ENCODE measurements at places on chromosomes 12 and 14.
A peak's percentile ranks its signal among the peaks of the same experiment; 100 is the strongest.

GRCh38 chr14:66495218-66496098, 9.3 kb downstream of the CCDC196 start:
- DNase-seq = peak; percentile 65

DNA sequence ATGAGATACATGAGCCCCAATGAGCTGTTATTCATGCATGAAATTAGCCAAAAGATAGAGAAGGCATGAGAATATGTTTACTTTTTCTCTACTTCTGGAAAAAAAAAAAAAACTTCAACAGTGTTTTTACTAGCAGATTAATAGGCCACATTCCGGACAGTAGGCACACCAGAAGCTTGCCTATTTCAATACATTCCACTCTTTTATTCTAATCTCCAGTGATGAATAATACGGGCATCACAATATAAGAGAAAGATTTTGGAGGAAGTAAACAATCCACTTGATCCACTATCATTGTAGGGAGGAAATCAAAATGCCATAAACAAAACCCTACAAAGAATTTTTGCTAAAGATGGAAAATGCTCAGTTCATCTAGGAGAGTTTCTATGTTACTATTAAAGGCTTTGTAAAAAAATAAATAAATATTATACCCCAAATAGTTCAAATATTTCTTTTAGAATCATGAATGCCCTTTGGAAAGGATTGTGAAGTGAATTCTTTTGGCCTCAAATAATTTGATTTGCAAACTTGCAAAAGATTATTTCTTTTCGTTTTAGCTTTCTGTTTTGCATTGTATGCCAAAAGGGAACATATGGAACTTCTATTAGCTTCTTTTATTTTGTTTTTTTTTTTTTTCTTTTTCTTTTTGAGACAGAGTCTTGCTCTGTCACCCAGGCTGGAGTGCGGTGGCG, 232.6 kb downstream of the EPS8 start:
- DNase-seq = no peak

- peak; percentile 54 for DNase-seq
Measured at GRCh38 chr12:112937741-112938719, at the start of gene OAS3. TSS of gene OAS3 (plus strand) at chr12:112938474. CDS start at chr12:112938531, 57 bp downstream.

DNA sequence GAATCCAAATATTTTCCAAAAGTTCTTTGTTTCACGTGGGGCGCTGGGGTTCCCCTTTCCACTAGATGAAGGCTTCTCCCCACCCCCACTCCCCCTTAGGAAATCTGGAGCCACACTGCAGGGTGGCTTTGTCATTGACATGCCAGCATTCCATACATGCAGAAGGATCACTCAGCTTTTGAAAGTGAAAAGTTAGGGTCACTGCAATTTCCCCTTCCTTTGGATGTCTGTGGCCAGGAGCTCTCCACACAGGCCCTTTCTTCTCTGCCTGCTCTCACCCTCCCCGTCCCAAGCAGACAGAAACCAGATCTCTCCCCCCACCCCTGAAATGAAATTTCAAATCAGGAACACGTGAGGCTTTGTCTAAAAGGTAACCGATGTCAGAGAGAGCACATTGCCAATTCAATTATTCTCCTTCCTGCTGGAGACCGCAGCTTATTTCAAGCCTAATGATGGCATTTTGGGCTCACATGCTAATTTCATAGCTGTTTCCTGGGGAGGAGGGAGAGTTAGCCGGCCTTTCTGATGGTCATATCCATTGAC, 153.9 kb upstream of the RFLNA start:
- DNase-seq = no peak

DNA sequence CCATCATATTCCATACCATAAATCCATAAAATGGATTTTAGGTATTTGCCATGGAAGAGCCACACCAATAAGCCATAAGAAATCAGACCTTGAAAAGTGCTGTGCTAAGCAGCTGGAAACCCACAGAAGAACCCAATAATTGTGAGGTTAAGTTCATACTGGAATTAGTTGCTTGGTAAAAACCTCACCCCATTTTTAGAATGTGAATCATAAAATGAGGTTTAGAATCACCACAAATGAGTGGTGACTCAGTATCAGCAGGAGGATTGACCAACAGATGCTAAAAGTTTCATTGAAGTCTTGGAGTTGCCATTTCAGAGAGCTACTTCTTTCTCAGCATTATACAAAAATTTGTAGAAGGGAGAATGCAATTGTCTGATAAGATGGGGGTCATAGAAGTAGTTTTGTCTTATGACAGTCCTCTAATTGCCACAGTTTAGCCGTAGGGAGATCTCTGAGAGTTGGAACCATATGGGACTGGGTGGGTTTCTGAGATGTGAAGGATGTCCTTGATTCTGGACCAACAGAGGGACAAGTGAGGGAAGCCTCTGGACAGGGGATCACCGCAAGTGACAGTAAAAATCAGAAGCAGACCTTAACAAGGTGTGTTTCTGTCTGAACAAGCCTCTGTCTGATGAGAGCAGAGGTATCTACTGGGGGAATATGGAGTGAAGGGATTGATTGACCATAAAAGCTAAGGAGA, 1.4 kb upstream of the STON2 start:
- no peak for DNase-seq

GRCh38 chr14:36580856-36581831, 1.3 kb downstream of the NKX2-8 start:
- DNase-seq = no peak

DNA sequence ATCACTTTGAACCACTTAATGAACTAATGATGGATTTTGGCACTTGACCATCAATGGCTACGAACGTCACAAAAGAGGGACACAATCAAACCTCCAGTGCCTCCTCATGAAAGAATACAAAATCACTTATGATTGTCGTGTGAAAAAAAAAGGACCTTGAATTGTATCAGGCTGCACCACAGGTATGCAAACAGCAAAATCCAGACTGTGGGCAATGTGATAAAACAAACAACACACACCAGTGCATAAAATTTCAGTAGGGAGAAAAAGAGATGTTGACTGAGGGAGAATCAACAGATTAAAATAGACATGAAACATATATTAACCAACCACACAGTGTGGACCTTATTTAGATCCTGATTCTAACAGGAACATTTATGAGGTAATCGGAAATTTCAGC, 2.6 kb downstream of the TSPAN8 start:
- no peak for DNase-seq

- DNase-seq = no peak
Measured at GRCh38 chr14:22569737-22570131, 19.3 kb downstream of the DAD1 start.

GRCh38 chr12:127238107-127238506, 1028.9 kb upstream of the TMEM132C start:
- DNase-seq = no peak

GRCh38 chr14:89480278-89480677, 63.2 kb upstream of the FOXN3 start:
- DNase-seq = no peak

DNA sequence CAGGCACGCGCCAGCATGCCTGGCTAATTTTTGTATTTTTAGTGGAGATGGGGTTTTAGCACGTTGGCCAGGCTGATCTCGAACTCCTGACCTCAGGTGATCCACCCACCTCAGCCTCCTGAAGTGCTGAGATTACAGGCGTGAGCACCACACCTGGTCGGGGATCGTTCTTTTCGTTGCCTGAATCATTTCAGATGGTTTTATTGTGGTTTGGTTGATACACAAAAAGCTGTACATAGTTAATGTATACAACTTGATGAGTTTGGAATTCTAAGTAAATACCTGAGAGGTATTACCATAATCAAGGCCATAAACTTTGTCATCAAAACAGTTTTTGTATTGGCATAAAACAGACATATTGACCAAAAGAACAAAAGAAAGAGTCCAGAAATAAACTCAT, 63.3 kb downstream of the RIC8B start:
- DNase-seq = no peak

- no peak for DNase-seq
Measured at GRCh38 chr14:39218171-39218769, 15.4 kb upstream of the MIA2 start.

- no peak for DNase-seq
Measured at GRCh38 chr14:50237427-50237826, 6.0 kb upstream of the SOS2 start.

DNA sequence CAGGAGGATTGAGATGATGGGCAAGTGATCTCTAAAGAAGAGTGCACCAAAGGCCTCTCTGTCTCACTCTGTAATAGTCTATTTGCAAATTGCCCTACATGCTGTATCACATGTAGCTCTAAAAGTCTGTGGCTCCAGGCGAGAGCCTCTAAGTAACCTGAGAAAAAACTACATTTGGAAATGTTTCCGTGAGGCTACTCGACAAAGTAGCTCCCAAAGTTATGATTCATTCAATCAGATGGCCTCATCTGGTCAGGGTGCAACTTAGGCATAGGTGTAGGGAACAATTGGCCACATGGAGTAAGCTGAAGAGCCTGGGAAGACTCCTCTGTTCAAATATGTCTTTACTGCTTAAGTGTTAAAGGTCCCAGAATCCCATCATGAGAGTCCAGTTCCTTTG, 155.4 kb upstream of the PLEKHG7 start:
- no peak for DNase-seq

- no peak for DNase-seq
Measured at GRCh38 chr14:20470603-20470901, 1.3 kb downstream of the PNP start.

DNA sequence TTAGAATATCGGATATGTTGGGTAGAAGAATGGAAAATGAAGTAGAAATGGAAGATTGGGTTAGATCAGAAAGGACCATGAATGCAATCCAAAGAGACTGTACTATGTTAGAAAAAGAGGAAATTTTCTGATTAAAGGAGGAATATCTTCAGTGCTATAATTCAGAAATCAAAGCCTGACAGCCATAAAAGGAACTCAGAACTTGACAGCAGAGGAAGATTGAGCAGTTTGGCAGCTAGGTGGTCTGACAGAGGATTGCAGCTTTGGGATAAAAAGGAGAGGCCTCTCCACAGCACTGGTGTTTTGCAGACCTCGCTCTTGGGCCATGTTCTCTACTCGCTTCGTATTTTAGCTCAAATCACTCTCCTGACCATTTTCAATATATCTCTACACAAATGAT, 354.8 kb upstream of the SOX5 start:
- DNase-seq = no peak

DNA sequence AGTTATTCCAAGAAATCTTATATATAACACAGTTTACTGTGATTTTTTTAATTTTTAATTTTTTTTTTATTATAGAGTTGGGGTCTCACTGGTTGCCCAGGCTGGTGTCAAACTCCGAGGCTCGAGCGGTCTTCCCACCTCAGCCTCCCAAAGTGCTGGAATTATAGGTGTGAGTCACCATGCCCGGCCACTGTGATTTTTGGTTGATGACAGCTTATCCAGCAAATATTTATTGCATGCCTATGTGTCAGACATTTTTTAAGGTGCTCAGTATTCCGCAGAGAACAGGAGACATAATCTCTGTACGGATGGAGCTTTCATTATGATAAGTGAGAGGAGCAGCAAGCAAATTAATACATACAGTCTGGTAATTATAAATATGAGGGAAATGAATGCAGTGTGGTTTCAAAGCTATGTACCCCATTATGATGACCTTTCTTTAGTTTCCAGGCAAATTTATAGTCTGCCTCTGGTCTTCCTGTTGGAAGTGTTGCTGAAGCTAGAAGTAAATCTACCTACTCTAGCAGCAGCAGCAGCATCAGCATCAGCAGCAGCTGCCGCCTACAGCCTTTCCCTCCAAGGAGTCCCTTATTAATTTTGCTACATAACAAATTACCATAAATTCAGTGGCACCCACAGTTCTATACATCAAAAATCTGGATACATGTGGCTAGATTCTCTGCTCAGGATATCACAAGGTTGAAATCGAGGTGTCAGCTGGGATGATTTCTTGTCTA, 32.3 kb downstream of the FRS2 start:
- no peak for DNase-seq

DNA sequence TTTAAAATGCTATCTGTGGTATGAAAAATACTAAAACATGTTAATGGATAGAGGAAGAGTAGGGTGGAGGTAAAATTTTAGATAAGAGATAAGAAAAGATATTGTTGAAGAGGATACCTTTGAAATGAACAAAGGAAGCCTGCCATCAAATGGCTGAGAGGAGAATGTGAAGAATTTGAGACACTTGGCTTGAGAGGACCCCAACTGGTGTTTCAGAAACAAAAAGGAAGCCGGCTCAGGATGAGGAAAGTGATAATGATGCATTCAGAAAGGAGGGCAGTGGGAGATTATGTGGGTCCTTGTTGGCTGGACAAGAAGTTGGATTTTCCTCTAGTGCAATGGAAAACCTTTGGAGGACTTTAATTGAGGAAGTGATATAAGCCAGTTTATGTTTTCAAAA, 264.4 kb downstream of the DUSP6 start:
- no peak for DNase-seq

GRCh38 chr14:26597071-26597588, 703 bp downstream of the NOVA1 start:
- DNase-seq = peak; percentile 27

DNA sequence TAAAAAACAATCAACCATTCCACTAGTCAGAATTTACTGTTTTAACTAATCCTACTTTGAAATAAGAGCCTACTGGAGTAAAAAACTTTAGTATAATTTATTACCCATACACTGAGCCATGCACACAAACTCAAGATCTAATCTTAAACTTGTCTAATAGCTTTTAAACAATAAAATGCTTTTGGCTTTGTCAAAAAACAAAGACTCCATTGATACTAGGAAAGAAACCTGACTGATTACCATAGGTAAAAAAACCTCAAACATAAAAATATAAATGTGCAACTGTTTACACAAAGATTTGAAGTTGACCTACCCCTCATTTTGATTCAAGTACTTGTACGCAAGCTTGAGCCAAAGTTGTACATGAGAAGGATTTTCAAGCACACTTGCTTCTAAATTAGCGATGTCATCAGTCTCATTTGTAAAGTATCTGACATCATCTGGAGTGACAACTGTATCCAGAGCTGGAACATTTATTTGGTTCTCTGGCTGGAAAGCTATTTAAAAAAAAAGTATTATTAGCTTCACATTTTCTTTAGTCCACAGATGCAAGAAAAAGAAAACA, 36.1 kb downstream of the ZFC3H1 start:
- no peak for DNase-seq

DNA sequence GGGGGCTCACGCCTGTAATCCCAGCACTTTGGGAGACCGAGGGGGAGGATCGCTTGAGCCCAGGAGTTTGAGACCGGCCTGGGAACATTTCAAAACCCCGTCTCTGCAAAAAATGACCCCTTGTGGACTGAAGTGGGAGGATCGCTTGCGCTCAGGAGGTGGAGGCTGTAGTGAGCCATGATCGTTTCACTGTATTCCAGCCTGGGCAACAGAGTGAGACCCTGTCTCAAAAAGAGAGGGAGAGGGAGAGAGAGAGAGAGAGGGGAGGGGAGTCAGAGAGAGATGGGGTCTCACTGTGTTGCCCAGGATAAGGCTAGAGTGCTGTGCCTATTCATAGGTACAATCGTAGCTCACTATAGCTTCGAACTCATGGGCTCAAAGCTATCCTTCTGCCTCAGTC, 2.8 kb downstream of the FGD4 start:
- no peak for DNase-seq

GRCh38 chr14:101483829-101484228, 77.5 kb upstream of the DIO3 start:
- no peak for DNase-seq

Measured in cerebellum (tissue), 4 donors.